Activated T-helper 1 cell treated with anti-CD3 and anti-CD28 coated beads, Interleukin-2, amount 50 U/mL, for 16 hours (primary cell): ENCODE measurements at places on chromosomes 6 and 20.

DNA sequence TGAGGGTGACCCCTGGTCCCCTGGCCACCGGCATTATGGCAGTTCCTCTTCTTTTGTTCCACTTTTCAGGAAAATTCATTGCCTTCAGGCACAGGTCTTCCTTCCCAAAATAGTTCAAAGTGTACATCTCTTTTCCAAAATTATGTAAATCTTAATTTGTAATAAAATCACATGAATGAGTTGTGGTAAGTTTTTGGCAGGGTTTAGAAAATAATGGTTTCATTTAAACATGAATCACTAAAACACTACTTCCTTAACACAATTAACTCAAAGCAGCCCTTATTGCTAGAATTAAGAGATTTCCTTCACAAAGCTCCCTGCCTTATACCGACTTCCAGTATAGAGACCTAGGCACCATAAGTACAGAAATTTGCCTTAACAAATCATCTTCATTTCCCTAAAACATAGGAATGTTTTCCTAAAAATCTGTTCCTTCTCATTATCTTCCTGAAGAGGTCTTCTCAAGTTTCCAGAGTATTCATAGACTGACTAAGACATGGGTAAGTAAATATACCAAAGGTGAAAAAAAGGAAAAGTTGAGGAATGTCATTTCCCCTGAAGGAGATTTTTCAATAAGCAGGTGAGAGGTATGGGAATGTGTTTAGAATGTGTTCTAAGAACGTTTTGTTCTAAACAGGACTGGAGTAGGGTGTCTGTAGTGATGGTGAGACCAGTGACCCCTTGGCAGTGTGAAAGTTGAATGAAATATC, 148.2 kb upstream of the CITED2 start:
- no peak for DNase-seq

- DNase-seq: no peak
Observed at GRCh38 chr20:50017160-50017559, 34.4 kb downstream of the SNAI1 start.

GRCh38 chr20:5463007-5463686, 146.4 kb upstream of the PROKR2 start:
- DNase-seq: no peak

GRCh38 chr20:50534567-50534966, 24.4 kb downstream of the PTPN1 start:
- no peak for DNase-seq

GRCh38 chr6:158506601-158507000, 53.3 kb upstream of the TMEM181 start:
- DNase-seq: no peak

DNA sequence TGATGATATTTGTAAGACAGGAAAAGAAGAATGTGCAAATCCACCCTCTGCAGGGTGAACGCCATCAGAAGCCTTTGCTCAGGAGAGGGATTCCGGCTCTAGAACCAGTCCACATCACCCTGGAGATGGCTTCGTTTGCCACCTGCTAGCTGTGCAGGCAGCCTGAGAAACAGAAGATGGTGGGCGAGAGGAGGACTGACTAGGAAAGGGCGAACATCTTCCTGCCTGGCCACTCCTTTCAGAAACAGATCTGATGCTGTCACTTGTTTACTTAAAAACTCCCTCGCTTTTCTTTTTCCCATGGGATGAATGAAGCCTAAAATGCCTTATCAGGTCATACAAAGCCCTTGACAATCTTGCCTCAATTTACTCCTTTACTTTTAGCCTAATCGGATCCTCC, 1.2 kb downstream of the PTPRA start:
- no peak for DNase-seq

GRCh38 chr6:134303891-134304290, 14.0 kb downstream of the SGK1 start:
- no peak for DNase-seq

- DNase-seq: no peak
Observed at GRCh38 chr6:16181439-16182297, 52.8 kb downstream of the MYLIP start.

- DNase-seq: no peak
Observed at GRCh38 chr6:147991961-147992360, 350.7 kb upstream of the SASH1 start.

DNA sequence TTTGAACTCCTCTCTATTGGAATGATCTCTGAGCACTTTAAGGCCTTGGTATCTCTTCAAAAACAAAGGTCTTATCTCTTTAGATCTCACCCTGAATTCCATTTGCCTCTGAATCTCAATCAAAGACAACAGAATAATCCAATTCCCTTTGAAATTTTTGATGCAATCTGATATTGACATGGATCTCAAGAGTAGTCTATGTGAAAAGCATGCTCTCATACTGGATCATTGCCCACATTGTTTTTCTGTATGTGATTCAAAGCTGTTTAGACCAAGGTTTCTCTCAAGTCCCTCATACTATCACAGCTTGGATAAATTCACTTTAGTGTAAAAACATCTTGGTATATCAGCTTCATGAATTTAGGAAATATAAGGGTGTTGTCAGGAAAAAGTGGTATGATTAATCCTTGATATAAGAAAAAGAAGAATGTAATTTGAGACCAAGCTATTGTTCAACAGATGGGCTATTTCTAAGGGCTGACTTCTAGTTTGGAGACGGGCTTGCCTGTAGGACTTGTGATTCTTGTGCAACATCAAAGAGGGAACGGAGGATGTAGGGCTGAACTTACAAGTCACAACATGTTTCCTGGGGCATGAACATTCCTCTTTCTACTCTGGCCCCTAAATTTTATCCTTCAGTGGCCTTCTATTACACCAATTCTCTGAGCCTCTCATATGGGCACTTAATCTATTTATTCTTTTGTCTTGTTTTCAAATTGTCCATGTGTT, 77.9 kb upstream of the CITED2 start:
- DNase-seq: no peak

- DNase-seq: no peak
Observed at GRCh38 chr20:32344835-32345506, 13.2 kb upstream of the ASXL1 start.

DNA sequence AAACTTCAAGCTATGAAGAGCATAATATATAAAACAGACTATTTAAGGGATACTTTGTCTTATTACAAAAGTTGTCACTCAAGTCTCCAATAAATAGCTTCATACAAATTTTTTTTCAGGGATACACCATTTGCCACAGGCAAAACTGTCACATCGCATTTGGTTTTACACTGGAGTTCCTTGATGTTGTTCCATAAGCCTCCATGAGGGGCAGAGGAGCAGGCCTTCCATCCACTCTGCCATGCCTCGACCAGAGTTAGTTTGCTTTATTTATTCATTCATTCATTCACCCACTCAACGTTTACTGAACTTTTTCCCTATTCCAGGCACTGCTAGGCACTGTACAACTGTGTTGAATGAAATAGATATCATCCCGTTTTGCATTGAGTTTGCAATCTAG, 246.6 kb downstream of the PHF3 start:
- no peak for DNase-seq

- DNase-seq: no peak
Observed at GRCh38 chr20:61482056-61482887, 230.2 kb downstream of the CDH4 start.

DNA sequence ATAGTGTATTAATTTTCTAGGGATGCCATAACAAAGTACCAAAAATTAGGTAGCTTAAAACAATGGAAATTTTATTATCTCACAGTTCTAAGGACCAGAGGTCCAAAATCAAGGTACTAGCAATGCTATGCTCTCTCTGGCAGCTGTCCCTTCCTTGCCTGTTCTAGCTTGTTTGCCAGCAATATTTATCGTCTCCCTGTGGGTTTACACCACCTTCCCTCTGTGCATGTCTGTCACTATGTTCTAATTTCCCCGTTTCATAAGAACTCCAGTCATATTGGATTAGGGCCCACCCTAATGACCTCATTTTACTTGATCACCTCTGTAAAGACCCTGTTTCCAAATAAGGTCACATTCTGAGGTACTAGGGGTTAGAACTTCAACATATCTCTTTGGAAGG, 217.2 kb downstream of the IBTK start:
- no peak for DNase-seq

DNA sequence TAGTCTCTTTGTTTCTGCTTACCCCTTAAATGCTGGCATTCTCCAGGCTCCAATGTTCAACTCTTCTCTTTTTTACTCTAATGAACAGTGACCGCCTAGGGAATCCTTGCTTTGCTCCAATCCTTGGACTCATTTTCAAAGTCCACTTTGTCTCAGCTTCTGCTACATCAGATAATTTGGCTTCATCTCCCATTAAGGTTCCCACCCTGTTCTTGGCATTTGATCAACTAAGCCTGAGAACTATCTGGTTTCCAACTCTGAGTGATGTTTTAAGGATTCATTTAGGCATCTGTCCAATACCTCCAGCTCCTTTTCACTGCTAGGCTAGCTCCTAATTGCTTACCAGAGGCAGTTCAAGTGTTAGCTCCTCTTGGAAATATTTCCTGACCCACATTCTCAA, 64.9 kb downstream of the ME1 start:
- DNase-seq: no peak

DNA sequence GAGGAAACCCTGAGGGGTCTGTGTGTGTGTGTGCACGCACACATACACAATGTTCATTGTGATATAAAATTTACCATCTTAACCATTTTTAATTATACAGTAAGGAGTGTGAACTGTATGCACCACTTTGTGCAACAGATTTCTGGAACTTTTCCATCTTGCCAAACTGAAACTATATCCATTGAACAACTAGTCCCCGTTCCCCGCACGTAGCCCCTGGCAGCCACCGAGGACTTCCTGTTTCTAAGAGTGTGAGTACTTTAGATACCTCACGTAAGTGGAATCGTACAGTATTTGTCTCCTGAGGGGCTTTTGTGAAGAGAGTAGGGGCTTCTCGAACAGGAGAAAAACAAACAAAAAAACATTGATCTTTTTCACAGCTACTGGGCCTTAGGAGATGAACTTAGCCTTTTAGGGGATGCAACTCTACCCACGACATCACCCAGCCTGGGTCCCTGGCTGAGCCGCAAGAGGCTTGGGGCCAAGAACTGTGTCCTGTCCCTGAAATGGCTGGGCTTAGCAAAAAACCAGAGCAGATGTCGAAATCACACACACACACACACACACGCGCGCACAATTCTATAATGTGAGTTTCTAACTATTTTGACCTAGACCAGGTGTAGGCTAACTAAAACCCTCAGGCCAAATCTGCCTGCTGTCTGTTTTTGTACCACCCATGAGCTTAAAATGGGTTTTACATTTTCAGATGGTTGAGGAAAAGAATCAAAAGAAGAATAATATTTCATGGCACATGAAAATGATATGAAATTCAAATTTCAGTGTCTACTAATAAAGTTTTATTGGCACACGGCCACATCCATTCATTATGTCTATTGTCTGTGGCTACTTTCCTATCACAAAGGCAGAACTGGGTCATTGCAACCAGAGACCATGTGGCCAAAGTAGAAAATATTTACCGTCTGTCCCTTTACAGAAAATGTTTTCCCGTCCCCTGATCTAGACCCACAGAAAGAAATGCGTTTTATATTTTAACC, 144.2 kb downstream of the EYA2 start:
- DNase-seq: no peak

DNA sequence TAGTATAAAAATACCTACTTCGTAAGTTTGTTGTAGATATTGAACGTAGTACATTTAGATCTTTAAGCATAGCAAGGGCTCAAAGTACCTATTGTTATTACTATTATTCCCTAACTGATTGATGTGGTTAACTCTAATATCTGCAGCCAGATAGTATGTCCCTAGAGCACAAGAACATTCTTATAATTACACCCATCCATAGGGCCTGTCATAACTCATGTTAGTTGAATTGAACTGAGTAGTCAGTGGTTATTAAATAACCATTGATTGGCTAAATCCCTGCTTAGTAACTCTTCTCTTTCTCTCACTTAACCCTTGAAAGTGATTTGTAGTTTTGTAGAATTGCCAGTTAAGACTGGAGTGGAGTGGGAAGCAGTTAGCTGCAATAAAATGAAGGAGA, 207.5 kb upstream of the HS3ST5 start:
- no peak for DNase-seq

GRCh38 chr6:131199568-131200272, 64.5 kb downstream of the AKAP7 start:
- DNase-seq: peak; percentile 43

DNA sequence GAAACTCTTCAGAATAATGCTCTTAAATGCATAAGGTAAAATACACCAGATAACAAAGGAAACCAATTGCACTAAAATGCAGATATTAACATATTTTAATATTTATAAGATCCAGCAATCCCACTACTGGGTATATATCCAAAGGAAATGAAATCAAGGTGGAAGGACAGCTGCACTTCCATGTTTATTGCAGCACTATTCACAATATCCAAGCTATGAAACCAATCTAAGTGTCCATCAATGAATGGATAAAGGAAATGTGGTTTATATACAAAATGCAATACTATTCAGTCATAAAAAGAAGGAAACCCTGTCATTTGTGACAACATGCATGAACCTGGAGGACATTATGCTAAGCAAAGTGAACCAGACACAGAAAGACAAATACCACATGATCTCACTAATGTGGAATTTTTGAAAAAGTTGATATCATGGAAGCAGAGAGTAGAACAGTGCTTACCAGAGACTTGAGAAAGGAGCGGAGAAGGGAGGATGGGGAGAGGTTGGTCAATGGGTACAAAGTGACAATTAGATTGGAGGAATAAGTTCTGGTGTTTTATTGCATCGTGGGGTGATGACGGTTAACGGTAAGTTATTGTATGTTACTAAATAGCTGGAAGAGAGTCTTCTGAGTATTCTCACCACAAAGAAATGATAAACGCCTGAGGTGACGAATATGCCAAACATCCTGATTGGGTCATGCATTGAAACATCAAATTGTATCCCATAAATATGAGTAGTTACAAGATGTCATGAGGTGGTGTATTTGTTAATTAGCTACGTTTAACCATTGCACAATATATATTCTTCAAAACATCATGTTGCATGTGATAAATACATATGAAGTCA, 37.9 kb upstream of the RNF24 start:
- DNase-seq: no peak

DNA sequence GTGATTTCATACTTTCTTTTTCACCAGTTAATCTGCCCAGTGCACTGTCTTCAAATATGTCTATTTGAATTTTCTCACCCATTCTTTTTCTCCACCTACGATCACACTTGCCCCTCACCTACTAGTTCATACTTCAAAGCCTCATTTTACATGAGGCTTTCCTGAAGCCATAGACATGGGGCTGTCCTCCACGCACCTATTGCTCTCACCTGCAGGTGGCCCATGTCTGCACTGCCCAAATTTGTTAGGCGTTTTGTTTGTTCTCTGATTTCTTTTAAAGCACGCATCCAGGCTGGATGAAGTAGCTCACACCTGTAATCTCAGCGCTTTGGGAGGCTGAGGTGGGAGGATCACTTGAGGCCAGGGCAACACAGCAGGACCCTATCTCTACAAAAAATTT, 106.8 kb upstream of the RIPOR2 start:
- no peak for DNase-seq

DNA sequence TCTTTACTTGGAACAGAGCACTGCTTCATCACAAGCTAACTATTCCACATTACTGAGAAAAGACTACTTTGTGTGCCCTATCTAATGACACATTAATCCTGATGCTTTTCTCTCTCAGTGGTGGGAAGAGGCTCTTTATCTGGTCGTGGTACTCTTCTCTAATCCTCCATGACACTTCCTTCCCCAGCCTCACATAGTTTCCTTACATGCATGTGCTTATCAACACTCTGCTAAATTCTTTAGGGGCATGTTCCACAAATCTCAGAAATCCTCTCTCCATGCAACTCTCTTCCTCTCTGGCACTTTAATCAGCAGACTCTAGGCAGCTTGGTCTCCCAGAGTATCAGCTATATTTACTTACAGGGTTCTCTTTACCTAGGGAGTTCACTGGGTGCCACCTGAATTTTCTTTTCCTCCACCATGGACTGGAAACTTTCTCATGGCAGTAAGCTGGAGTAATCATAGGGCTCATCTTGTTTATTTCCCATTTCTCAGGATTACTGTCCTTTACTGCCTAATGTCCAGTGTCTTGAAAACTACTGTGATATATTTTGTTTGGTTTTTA, 27.0 kb upstream of the SLC22A2 start:
- no peak for DNase-seq
